ENCODE measurements at places on chromosomes 16 and 17. TPM values are rescaled to one million over a fixed set of nuclear protein-coding genes. Genes with fewer than 3 reads are reported as not detected.

ZP2 gene
- polyA plus RNA-seq, result 3.5 TPM

LGALS3BP gene
- 183 TPM for polyA plus RNA-seq

CDRT15 gene
- 1.6 TPM for polyA plus RNA-seq

CXCL16 gene
- 18.4 TPM for polyA plus RNA-seq

SDR42E1 gene
- 9.0 TPM for polyA plus RNA-seq

CPHXL2 gene
- polyA plus RNA-seq, result 0.52 TPM

HEATR3 gene
- polyA plus RNA-seq, result 23.0 TPM

NUDT21 gene
- 111 TPM for polyA plus RNA-seq

All from left lung (tissue), 14 donors.